ENCODE measurements at places on chromosomes 7 and 10.

DNA sequence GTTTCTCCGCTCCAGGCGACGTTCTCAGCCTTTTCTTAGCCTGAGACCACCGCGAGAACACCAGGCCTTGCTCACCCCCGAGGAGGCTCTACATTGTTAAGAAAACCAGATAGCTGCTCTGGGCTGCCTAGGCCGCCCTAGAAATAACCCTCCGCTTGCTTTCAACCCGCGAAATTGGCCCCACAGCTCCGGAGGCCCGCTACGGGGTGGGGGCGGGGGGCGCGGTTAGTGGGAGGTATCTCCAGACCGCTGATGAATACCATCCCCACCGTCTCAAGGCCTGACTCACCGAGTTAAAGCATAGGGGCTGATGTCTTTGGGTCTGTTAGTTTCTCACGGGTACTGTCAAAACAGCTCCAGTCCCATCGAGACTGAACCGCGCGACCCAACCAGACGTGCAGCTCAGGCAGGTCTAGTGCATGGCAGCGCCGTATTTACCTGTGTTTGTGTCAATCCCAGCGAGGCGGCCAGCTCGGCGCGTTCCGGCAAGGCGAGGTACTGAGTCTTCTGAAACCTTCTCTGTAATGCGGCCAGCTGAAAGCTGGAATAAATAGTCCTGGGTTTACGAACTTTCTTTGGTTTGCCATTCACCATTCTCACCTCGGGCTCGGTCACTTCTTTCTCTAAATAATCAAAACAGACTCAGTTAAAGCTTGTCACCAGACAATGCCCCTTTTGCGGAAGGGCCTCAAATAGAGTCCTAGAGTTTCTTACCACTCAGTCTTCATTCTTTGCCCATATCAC is 2.7 kb downstream of the DLX5 start:
- no peak for DNase-seq

GRCh38 chr10:850093-850492 is 81.4 kb downstream of the LARP4B start:
- DNase-seq: no peak

- no peak for DNase-seq
These were observed 23.8 kb upstream of the MSMB start for GRCh38 chr10:46069771-46070463.

- DNase-seq: no peak
These were observed 21.0 kb downstream of the SVIL start for GRCh38 chr10:29613791-29614190.

- DNase-seq: no peak
These were observed 69.0 kb downstream of the CREB5 start for GRCh38 chr7:28481091-28481926.

DNA sequence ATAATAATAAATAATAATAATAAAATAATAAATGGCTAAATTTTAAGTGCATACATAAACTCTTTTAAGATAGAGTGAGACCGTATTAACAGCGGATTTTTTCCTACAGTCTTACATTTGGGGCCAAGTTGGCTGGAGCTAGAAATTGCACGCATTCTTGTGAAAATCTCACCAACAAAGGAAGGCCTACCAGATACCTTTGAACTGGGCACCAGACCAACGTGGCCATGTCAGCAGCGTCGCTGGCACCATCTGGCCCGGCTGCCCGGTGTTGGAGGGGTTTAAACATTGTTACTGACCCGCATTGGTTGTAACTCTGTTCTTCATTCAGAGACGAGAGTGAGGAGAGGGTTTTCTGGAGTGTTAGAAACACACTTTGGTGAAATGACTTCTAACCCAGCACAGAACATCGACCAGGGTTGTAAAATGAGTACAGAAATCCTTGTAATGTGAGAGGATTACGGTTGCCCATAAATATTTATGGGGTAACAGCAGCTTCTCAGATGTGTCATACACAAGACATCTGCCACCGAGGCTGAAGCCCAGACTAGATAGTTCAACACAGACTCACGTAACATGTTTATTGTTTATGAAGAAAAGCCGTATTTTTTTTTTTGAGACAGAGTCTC is 34.6 kb upstream of the UNCX start:
- no peak for DNase-seq

- no peak for DNase-seq
These were observed 187.7 kb upstream of the VSTM2A start for GRCh38 chr7:54354436-54354835.

- no peak for DNase-seq
These were observed 46.8 kb downstream of the EXOC4 start for GRCh38 chr7:133299676-133300075.

GRCh38 chr10:1665681-1666080 is 71.6 kb downstream of the ADARB2 start:
- no peak for DNase-seq

GRCh38 chr10:104052431-104052830 is 33.2 kb downstream of the COL17A1 start:
- DNase-seq: no peak

- no peak for DNase-seq
These were observed 169.5 kb upstream of the ZMIZ1 start for GRCh38 chr10:78899098-78899754.

DNA sequence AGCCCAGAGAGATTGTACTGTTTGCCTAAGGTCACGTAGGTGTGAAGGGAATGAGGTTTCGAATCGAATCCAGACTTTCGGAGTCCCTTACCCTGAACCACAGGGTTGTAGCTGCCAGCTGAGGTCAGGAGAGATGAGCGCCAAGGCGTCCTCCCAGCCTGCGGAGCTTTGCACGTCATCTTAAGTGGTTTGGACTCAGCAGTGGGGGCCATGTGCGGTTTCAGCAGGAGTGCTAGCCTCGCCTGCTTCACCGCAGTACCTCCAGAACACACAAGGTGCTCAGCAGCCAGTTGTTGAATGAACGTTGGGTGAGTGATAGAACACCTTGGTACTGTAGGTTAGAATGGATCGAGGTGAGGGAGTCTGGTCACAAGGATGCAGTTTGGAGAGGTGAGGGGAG is 74.9 kb upstream of the PPIF start:
- no peak for DNase-seq

GRCh38 chr10:70271996-70272924 is 11.5 kb downstream of the NPFFR1 start:
- no peak for DNase-seq

GRCh38 chr7:7895754-7896153 is 72.8 kb upstream of the GLCCI1 start:
- DNase-seq: no peak

DNA sequence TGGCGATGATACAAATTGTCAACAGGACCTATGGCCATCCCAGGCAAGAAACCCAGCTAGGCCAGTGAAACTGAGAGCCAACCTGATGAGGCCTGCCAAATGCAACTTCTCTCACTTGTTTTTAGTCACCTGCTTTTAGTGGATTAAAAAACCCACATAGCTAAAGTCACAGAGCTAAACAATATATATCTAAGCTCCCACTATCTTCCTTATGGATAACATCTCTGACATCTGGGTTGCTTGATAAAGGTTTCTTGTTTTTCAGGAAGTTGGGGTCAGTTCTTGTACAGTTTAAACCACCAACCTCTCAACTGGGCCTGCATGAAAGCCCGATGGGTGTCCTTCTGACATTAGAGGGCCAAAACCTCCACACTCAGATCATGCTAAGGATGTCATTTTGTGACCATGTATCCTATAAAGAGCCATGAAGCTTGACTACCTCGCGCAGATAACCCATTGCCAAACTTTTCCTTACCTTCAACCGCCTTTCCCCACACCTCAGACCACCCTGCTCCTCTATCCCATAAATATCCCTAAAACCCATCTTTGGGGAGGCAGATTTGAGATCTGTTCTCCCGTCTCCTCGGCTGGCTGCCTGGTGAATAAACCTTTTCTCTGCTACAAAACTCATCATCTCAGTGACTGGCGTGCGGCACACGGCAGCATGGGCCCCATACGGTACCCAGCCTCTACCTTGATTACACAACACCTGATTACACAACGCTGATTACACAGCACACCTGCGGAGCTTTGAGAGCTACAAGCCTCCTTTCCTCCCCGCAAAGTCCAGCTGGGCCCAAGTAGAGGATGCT is 797 bp upstream of the STMP1 start:
- DNase-seq: no peak

GRCh38 chr7:69260023-69260422 is 338.3 kb upstream of the AUTS2 start:
- no peak for DNase-seq

- no peak for DNase-seq
These were observed 95.5 kb downstream of the CTBP2 start for GRCh38 chr10:125064681-125065492.

DNA sequence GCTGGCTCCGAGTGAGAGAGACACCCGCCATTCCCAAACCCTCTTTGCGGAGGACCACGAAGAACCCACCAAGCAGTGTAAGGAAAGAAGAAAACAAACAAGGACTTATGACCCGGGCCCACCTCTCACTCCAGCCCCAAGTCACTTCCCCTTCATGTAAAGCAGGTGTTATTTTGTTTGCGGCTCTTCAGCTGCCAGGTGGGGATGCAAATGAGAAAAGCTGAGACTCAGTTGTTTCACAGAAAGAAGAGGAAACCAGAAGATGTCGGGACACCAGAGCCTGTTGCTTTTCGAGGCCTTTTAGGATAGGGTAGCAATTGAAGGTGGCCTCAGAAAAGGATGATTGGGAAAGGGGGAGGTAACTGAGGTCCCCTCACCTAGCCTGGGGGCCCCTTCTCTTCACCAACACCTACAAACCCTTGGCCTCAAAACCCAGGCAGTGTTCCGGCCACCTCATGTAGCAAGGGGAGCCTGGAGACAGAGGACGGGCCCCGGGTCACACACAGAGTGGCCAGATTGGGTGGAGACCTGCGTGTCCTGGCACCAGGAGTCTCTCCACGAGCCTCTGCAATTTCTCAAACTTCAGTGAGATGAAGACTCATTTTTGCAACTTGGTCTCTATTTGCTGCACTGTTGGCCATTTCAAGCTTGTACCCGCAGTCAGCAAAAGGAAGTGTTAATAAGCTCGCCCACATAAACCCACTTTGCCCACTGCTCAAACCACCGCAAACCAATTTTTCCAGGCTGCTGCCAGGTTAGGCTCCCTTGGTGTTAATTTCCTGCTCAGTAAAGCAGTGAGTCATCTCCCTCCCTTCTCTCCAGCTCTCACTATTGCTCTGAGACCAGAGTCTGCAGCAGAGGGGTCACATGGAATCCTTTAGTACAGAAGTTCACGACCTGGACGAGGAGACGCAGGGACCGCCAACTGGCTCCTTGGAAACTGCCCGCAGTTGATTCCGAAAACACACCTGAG is 45.5 kb downstream of the AOC1 start:
- no peak for DNase-seq

- no peak for DNase-seq
These were observed 36.5 kb upstream of the TMEM140 start for GRCh38 chr7:135111379-135111778.

GRCh38 chr10:133185916-133186315 is 25.9 kb downstream of the KNDC1 start:
- DNase-seq: no peak

- no peak for DNase-seq
These were observed 21.3 kb upstream of the CLDN4 start for GRCh38 chr7:73809467-73809951.

DNA sequence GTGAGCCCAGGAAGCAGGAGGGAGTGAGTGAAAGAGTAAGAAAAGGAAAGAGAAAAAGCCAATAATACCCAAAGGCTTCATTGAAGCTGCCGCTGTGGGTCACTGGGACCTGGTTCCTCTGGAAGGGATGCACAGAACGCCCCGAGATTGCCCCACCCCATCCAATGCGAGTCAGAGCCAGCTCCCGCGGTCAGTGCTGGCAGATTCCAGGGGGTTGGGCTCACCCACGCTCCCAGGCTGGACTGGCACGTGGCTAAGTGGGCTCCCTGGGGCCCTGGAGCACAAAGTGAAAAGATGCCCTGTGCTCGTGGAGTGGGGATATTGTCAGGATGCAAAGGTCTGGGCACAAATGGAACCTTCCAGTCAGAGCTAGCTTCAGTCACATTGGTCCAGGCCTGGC is 117.0 kb downstream of the OAT start:
- DNase-seq: no peak

GRCh38 chr10:107727767-107728317 is 563.3 kb upstream of the SORCS1 start:
- DNase-seq: no peak

DNA sequence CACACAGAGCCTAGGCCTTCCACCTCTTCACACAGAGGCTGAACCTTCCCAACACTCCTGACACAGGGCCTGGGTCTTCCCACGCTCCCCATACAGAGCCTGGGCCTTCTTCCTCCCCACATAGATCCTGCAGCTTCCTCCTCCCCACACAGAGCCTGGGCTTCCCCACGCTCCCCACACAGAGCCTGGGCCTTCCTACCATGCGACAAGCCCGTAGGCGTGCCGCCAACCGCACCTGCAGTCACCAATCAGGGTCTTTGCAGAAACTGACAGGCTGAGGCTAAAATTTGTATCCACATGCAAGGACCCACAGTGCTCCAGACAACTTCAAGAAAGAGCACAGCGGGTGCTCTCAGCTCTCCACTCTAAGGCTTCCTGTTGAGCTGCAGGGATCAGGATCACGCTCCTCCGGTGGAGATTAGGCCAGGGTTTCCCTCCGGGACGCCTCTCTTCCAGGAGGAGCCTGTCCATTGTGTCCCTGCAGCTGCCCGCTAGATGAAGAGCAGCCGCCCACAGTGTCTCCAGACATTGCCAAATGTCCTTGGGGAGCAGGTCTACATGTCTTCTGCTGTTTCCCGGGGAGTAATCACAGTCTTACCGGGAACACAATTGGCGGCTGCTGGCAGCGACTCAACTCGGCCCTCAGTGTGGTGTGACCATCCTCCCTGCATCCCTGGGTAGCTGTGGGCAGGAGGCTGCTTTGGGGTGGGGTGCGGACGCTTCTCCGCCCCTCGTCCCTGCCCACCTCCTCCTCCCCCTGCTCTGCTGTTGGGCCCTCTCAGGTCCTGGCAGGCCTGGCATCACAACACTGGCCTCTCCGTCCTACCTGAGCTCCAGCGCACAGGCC is 9.7 kb downstream of the CFAP46 start:
- DNase-seq: no peak

GRCh38 chr10:16814012-16814411 is 3.2 kb downstream of the RSU1 start:
- DNase-seq: no peak

GRCh38 chr7:151085691-151086620 is at the start of gene AGAP3:
AGAP3 (plus strand) TSS chr7:151086475; CDS start chr7:151086742, 267 bp downstream.
- DNase-seq: peak; percentile 52

DNA sequence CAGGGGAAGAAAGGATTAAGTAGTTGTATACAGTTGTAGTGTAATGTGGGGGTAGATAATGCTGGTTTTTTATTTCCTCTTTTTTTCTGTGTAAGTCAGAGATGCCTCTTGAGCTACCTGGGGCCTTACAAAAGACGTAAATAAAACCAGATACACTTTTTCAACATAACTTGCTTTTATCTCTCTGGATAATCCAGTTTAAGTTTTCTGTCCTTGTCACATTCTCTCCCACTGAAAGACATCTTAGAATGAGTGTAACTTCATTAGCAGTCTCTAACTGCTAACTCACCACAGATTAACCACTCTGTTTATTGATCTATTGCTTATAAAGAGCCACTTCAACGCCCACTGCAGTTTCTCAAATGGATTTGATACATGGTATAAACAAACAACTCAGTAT is 64.1 kb upstream of the LRRN3 start:
- DNase-seq: no peak
